ENCODE measurements at places on chromosomes 2 and 18. TPM values are rescaled to one million over a fixed set of nuclear protein-coding genes. Genes with fewer than 3 reads are reported as not detected.
A peak's percentile ranks its signal among the peaks of the same experiment; 100 is the strongest.

- no peak for DNase-seq
These were observed 415.0 kb downstream of the CPS1 start for GRCh38 chr2:210971431-210971830.

DNA sequence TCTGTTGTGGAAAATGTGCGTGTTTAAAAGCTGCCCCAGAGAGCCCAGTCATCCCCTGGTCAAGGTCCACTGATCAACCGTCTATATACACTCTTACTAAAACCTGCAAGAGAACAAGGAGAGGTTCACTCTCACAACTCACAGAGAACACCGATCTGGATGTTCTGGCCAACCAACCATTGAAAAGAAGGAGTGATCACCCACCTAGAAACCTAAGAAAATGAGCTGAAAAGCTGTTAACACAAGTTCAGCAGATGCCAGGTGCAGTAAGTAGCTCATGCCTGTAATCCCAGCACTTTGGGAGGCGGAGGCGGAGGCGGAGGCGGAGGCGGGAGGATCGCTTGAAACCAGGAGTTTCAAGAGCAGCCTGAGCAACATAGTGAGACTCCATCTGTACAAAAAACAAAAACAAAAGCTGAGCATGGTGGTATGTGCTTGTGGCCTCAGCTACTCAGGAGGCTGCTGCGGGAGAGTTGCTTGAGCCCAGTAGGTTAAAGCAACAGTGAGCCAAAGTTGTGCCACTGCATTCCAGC, 14.5 kb downstream of the ATG16L1 start:
- DNase-seq = no peak

DNA sequence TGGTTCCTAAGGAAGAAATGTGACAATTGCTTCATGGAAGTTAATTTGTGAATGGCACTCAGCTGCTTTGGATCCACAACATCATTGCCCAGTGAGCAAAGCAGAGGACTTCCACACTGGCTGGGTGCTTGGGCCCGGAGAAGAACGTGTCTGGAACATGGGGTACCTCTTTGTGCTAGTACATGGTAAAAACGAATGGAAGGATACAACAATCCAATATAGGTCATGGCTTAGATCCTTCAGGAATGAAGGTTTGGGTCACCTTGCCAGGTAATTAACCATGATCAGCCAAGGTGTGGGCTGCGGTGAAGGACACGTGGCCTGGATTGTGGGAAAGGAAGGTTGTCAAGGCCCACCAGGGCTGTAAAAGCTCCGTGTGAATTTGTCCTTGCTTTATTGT, 245.9 kb upstream of the HS6ST1 start:
- no peak for DNase-seq

DNA sequence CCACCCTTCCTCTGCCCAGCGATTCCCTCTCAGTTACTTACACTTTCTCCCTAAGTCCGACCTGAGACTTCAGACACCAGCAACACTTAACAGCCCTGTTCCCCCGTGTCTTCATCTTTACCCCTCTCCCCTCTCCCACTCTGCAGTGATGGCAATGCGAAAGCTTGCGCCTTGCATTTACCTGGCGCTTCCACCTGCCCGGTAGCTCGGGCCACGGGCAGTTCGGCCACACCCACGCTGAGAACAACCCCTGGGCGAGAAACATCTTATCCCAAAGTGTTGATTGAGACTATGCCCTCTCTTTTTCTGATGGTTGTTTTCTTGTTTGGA, 558 bp downstream of the DNAJC10 start:
- no peak for DNase-seq

DNA sequence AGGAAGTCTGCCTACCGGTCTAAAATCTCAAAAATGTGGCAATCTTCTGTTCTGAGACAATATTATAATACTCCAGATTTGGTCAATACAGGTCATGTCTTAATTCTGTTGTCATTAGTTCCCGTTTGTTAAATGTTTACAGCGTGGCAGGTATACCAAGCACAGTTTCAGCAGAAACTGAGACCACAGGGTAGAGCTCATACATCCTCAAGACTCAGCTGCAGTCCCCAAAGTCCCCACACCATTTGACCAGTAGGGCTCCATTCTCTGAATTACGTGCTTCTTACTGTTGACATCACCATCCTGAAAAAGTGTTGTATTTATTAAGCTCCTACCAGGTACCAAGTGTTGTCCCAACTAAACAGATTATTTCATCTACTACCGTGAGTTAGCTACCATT, 157.1 kb downstream of the MC4R start:
- no peak for DNase-seq

GRCh38 chr2:239224199-239224570, 176.6 kb downstream of the HDAC4 start:
- no peak for DNase-seq

- no peak for DNase-seq
These were observed 36.5 kb downstream of the OSR1 start for GRCh38 chr2:19321946-19322345.

DNA sequence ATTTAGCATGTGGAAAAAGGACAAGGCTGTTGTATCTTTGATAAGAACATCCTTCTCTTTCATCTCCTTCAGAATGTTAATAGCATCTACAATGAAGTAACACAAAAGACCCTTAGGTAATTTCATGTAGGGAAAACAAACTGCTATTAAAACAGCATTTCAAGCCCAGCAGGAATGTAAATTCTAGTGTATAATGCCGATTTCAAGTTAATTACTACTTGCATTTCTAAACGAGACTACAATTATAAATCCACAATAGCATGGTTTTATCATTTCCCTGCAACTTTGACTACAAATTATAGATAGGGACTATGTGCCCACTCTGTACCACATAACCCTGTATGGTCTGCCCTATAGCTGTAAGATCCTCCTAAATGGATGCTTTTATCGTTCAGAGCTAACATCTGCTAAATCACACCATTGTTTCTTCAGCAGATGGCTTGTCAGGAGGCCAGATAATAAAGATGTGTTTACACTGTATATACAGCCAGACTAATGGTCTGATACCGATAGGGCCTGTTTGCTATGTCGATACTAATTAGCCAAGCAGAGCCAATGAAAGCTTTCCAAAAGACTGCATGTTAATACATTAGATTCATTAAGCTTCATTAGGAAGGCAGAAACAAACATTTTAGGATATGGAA, 51.9 kb downstream of the LRPPRC start:
- no peak for DNase-seq

- DNase-seq = no peak
These were observed 132.6 kb downstream of the SEPTIN10 start for GRCh38 chr2:109481196-109481555.

- DNase-seq = peak; percentile 11
These were observed 268.1 kb downstream of the NDUFA10 start for GRCh38 chr2:239756790-239757760.

- no peak for DNase-seq
These were observed 28.4 kb downstream of the TGIF1 start for GRCh38 chr18:3478262-3478978.

DNA sequence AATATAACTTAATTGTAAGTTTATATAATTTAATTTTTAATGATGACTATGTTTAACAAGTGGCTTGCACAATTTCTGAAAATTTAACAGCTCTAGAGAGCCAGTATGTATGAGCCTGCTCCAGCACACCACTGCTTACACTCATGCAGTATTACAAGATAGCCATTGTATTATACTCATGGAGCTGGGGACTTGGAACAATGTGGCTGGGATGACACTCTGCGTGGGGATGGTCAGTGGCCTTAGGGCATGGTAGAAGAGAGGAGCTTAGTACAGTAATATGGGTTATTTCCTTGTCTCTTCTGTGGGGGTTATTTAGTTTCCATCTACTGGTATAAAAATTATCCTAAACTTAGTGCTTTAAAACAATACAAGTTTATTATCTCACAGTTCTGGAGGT, 105.1 kb upstream of the STON1 start:
- no peak for DNase-seq

DNA sequence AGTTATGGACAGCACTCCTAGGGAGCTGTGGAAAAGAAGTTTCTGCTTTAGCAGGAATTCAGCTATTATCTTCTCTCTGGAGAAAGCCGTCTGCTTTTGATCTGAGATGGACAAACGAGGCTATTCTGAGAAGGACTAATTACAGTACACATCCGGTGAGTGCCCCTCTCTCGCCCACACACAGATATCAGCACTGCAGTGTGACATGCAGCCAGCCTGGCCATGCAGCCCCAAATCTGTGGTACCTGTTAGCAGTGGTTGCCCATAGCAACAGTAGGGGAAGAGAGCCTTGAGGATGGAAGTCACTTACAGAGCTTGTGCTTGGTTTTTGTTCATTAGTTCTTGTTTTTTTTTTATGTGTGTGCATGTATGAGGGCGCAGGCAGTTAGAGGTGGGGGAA, 73.9 kb upstream of the TRIB2 start:
- DNase-seq = no peak

DNA sequence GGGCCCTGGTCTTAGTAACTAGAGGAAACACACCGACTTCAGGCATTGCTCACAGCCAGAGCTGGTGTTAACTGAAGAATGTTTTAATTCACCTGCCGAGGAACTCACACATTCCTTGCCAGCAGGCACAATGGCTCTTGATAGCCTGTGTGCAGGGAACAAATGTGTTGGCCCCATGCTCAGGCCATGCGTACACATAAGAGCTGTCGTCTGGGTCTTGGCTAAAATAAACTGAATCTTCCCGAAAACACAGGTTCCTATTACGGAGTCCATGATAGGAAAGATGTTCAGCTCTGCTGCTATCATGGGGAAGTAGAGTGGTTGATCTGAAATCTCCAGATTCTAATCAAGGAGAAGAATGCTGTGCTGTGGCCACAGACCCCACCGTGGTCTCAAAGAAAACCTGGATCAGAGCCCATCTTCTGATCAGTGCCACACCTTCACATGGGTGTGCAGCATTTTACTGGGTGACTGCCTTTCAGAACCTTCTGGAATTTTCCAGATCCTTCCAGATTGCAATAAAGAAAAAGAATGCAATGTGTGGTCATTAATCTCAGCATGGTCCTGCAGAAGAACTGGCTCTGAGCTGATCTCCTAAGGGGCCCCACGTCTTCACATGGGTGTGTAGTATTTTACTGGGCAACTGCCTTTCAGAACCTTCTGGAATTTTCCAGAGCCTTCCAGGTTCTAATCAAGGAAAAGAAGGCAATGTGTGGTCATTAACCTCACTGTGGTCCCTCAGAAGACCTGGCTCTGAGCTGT, 17.2 kb downstream of the MBP start:
- DNase-seq = no peak

DNA sequence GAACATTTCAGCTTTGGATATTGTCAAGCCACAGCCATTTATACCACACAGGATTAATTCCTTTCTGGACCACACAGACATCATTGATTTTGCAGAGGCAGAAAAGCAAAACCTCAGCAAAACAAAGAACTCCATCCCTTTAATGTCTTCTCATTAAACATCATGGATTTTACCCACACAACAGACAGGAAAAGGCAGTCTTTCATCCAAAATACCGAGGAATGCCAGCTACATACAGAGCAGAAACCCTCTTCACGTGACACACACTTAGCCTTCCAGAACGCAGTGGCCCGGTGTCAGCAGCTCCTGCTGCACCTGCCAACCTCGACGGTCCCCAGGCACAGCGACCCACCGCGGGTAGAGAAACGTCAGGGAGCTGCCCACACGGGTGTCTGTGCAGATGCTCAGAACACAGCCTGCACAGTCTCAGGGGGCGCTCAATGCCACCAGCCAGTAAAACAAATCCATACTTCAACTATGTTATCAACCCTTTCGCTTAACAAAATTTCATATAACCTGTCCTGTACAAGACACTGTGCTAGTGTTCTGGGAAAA, 304.5 kb downstream of the EIPR1 start:
- DNase-seq = no peak

- no peak for DNase-seq
These were observed at the start of gene RIT2 for GRCh38 chr18:43115076-43115921. RIT2 (minus strand) TSS chr18:43115685.

- no peak for DNase-seq
These were observed 42.1 kb downstream of the COL6A3 start for GRCh38 chr2:237371856-237372255.

- DNase-seq = no peak
These were observed 73.5 kb downstream of the COLEC12 start for GRCh38 chr18:427005-427404.

- peak; percentile 71 for DNase-seq
These were observed 1.4 kb downstream of the TGIF1 start for GRCh38 chr18:3451183-3451988.

GRCh38 chr2:166593403-166593802, 99.4 kb upstream of the SCN7A start:
- no peak for DNase-seq

DNA sequence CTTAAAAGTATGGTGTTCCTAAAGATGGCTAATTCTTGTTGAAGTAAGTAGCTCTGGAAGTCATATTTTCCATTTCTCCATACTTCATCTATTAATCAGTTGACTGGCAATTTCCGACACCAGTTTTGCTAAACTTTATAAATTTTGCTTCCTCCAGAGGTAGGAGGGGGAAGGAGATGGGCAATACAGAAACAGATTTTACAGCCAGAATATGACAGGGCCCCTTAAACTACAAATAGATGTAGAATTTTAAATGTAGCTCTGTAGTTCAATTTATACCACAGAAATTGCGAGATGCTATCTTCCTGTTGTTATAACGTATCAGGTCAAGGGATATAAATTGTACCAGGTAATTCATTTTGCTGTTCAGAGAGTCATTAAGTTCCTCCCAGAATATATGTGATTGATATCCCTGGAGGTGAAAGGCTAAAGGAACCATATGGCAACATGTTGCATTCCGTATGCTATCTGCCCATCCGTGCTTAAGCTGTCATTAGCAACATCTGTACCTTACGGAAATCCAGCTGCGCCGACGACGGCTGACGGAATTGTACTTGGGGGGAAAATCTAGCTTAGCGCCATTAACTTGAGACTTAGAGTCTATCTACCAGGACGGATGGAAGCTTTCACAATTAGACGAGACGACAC, 8.4 kb upstream of the NR4A2 start:
- no peak for DNase-seq

DNA sequence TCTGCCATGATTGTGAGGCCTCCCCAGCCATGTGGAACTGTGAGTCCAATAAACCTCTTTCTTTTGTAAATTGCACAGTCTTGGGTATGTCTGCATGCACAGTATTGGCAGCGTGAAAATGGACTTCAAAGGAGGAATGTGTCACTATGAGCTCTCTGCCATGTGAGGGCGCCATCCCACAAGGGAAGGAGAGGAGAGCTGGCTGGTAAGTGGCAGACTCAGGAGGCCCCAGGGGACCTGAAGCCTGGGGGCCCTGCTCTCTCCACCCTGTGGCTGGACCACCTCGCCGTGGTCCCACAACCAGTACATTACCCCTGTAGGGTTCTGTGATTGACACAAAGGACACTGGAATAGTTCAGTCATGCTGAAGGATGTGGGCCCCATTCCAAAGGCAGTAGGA, 122.1 kb downstream of the RPIA start:
- no peak for DNase-seq

- DNase-seq = no peak
These were observed 124.5 kb downstream of the VAPA start for GRCh38 chr18:10038268-10038667.

GRCh38 chr18:58552057-58552461, 76.8 kb downstream of the ALPK2 start:
- DNase-seq = peak; percentile 11

The AGBL5 gene
- 9.5 TPM for total RNA-seq

The RRM2 gene
- total RNA-seq = 7.9 TPM

The LCT gene
- not detected for total RNA-seq

The RSAD2 gene
- 4.1 TPM for total RNA-seq

The MC4R gene
- not detected for total RNA-seq

The RABL2A gene
- total RNA-seq = 22.5 TPM

The LYPD6B gene
- total RNA-seq = not detected

The SCYGR6 gene
- total RNA-seq = not detected

The NPPC gene
- total RNA-seq = not detected

The PAX8 gene
- 1.8 TPM for total RNA-seq

The DPYSL5 gene
- total RNA-seq = not detected

The GAREM2 gene
- 4.0 TPM for total RNA-seq

The MGAT5 gene
- total RNA-seq = 68.8 TPM

Measured in CD4-positive, CD25-positive, alpha-beta regulatory T cell (primary cell).